Activated CD8-positive, alpha-beta T cell treated with anti-CD3 and anti-CD28 coated beads for 36 hours (primary cell): ENCODE measurements at places on chromosomes 5 and 9. TPM values are rescaled to one million over a fixed set of nuclear protein-coding genes. Genes with fewer than 3 reads are reported as not detected.

GRCh38 chr5:167713896-167714295 is 577.5 kb upstream of the WWC1 start:
- no peak for DNase-seq

GRCh38 chr5:160039810-160040470 is 31.0 kb downstream of the TTC1 start:
- no peak for DNase-seq

DNA sequence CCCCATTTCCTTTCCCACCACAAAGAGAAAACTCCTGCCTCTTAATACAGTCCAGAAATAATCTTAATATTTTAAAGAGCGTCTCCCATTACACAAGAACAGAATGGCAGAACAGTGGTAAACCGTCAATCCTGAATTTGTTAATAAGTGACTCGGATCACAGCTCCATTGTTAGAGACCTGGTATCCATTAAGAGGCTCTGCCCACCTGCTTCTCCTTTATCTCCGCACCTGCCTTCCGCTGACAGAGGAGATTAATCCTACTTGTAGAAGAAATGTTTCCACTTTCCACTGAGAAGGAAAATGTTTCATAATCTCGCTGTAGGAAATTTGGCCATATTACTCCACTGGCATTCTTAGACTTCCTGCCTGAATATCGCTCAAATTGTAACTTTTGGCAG is 1493.2 kb downstream of the MAT2B start:
- no peak for DNase-seq

DNA sequence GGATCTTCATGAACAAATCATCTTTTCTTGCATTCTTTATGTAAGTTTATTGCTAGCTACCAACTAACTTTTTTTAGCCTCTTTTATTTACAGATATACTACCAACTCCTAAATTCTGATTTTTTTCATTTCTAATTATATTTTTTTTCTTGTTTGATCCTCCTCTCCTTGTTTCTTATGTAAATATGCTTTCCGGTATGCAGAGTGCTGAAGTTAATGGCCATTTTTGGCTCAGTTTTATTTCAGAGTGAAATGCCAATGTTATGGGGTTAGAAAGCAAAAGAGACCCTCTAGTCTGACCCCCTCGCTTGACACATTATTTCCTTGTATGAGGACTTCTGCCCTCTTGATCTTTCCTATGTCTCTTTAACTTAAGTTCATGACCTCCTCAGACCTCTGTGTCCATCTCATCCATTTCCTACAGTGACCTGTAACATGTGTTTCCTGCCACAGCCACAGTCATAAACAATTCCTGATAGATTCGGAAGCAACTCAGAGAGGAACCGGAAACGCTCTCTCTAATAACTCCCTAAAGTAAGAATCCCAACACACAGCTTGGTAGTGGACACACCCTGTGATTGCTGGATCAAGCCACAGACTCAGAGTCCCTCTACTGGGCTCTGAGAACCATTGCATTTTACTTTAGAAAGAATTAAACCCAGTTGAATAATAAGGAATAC is 42.9 kb upstream of the AFAP1L1 start:
- DNase-seq, result no peak

- DNase-seq, result peak; percentile 69
Measured at GRCh38 chr9:137453643-137454081, 5.5 kb downstream of the NSMF start.

CBY3 gene
- 0.47 TPM for total RNA-seq

DNA sequence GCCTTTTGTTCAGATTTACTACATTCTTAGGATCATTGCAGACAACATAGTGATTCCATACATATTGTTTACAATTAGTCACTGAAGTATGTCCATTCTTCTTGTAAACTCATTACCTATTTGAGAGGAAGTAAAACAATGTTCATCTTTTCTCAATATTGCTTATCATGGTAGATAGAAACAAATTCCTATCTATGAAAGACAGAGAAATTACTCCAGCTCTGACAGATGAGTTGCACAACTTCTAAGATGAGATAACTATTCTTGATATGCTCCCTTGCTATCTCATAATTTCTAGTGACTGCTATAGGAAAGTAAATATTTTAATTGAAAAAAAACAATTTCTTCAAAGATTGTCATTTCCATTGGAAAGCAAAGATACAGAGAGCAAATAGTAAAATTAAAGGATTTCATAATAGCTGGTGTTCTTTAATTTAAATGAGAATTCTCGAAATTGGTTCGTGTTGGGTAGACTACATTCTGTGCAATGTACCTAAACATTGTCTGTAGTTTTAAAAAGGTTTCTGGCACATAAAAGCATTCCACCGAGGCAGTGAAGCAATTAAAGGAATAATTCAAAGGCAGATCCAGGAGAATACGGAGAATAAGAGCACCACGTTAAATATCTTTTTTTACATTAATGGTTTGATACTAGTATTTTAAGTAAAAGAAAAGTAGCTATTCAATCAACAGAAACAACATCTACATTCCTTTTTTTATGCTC is 1029.1 kb upstream of the ACO1 start:
- DNase-seq, result no peak

ADAMTS2 gene
- total RNA-seq, result not detected
